ENCODE measurements at places on chromosomes 4 and X. TPM values are rescaled to one million over a fixed set of nuclear protein-coding genes. Genes with fewer than 3 reads are reported as not detected.

GRCh38 chr4:161419822-161420221 is 744.0 kb downstream of the FSTL5 start:
- H3K4me1 ChIP-seq, result no peaks in the 10 kb centered on the region
- H3K27me3 ChIP-seq, result no peaks in the 10 kb centered on the region
- no peak overlapping the region for H3K4me3 ChIP-seq
- no peak for DNase-seq

DNA sequence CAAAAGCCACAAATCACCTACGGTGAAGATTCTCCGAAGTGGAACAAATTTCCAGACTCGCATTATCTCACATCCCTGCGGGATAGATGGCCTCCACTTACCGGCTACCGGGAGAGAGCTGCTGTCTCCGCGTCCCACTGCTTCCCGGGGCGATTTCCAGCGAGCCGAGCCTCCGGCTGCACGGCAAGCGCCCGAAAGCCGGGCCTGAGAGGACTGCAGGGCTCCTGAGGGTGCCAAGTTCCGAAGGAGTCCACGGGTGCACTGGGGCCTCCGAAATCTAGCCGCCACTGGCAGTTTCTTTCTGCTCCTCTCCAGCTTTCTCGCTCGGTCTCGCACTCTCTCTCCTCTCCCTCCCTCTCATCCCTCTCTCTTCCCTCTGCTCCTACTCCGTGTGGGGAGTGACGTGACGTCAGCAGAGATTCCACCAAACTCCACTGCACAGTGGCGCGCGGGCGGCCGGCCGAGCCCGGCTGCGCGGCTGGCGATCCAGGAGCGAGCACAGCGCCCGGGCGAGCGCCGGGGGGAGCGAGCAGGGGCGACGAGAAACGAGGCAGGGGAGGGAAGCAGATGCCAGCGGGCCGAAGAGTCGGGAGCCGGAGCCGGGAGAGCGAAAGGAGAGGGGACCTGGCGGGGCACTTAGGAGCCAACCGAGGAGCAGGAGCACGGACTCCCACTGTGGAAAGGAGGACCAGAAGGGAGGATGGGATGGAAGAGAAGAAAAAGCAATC is 14.0 kb upstream of the PITX2 start:
- peak overlapping the region; percentile 30 for H3K4me3 ChIP-seq
- peaks cover 68% of the 10 kb centered on the region for H3K27me3 ChIP-seq
- no peak overlapping the region for H3K27ac ChIP-seq
- H3K36me3 ChIP-seq, result no peaks in the 10 kb centered on the region

DNA sequence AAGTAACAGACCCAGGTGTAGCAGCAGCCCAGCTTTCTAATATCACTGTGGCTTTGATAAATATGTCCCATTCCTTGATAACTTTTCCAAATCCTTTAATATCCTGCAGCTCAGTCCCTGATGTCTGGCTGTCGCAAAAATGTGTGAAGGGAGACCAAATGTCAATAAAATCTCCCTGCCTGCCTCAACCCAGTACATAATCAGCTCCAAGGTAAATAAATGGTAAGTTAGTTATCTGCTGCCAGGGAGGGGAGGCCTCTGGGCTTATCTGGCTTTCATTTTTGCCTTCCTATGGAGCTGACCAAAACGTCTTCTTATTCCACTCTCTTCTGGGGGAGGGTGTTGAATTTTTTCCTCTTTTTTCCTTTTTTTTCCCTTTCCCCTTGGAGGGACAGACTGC is 630.6 kb downstream of the MID1IP1 start:
- no peak overlapping the region for H3K27ac ChIP-seq
- no peaks in the 10 kb centered on the region for H3K4me1 ChIP-seq
- H3K27me3 ChIP-seq, result no peaks in the 10 kb centered on the region
- no peak overlapping the region for H3K4me3 ChIP-seq

Gene PFKFB1
- 0.49 TPM for total RNA-seq

DNA sequence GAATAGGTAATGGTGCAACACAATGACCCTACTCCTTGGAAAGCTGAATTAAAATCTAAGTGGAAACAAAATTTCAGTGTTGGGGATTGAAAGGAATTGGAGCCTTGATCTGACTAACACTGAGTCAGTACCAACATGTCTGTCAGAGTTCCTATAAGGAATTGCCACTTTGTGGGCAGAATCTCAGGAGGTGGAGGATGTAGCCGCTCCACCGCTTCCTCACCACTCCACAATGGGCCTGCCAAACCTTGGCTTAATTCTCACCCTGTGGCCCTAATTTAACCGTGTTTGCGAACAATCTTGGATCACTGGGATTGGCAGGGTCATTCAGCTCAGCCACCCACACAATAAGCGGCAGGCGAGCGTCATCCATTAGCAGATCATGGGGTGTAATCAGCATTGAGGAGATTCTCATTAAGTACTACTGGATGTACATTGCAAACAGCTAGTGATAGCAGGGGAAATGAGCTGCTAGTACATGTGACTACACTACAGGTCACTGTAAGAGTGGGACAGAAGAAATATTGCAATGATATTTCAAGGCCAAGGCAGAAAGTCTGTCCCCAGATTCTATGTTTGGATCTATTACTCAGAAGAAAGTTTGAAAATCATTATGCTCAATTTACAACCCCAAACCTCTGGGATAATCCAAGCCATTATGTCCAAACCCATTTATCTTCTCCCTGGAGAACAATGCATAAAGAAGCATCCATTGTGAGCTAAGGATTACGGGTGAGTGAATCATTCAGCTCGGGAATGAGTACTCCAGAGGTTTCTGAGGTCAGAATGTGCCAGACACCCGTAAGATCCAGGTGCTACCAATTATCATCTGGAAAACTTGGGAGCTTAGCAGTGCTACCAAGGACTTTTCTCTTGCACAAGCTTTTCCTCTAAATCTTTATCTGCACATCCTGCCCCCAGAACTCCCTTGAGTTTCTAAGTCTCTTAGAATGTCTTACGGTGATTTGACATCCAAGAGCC is 5.8 kb downstream of the SRPX start:
- H3K27me3 ChIP-seq, result no peaks in the 10 kb centered on the region
- DNase-seq, result no peak
- H3K27ac ChIP-seq, result no peak overlapping the region
